ENCODE measurements at places on chromosomes 5 and 9. TPM values are rescaled to one million over a fixed set of nuclear protein-coding genes. Genes with fewer than 3 reads are reported as not detected.

DNAH5 gene
- polyA plus RNA-seq: not detected

GRCh38 chr5:156366521-156366920 lies 39.6 kb downstream of the SGCD start:
- no peak for DNase-seq

- DNase-seq: no peak
Observed at GRCh38 chr5:161432798-161433197, 113.7 kb downstream of the GABRB2 start.

DNA sequence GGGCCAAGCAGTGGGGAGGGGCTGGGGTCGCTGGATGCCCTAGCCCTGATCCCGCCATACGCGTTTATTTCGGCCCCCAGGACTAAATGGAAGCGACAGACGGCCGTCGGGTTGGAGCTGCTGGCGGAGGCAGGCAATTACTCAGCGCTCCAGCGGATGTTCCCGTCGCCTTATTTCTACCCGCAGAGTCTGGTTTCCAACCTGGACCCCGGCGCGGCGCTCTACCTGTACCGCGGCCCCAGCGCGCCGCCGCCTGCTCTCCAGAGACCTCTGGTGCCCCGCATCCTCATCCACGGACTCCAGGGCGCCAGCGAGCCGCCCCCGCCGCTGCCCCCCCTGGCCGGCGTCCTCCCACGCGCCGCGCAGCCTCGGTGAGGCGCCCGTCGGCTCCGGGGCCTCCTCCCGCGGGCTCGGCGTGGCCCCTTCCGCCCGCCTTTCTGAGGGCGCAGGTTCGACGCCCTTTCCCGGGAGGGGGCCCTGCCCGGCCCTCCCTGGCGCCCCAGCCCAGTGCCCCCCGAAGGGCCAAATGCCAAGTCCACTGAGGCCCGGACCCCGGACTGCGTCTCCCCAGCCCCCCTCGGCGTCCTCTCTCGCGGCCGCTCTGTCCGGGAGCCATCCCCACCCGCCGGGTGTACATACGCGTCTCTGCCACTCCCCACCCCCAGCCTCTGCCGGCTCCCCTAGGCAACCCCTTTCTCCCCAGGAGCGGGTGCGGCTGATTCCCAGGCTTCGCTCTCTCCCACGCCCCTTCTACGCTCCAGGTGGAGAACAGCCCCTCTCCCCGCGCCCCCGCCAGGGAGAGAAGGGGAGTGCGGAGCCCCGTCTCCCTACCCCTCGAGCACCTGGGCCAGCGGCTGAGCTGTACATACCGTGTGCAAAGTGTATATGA lies 7.0 kb downstream of the BARHL1 start:
- DNase-seq: no peak

DNA sequence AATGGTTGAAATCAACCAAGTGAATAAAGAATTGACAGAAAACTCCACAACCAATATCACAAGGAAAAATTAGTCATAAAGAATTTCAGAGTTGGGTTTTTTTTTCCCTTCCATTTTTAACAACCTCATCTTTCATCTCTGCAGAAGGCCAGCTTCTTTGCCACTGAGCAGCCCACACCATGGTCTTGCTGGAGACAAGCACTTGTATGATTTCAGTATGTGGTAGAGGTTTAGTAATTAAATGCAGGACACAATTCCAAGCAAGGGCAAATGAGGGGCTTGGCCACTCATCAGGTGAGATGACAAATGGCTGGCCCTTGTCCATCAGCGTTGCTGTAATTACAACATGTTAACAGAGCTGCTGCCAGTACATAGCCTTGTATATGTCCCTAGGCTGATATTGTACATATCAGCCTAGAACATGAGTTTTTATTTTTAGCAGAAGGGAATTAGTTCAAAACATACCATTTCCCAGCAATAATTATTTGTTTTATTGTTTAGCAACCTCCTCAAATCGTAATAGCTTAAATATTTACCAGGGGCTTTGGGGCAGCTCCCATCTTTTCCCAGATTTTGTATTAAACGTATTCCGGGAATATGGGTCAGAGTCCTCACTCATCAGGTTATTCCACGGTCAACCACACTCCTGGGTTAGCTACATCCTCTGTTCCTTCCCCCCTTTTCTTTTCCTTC lies 5.0 kb upstream of the C9 start:
- DNase-seq: no peak
